ENCODE measurements at places on chromosomes 1 and 21.

DNA sequence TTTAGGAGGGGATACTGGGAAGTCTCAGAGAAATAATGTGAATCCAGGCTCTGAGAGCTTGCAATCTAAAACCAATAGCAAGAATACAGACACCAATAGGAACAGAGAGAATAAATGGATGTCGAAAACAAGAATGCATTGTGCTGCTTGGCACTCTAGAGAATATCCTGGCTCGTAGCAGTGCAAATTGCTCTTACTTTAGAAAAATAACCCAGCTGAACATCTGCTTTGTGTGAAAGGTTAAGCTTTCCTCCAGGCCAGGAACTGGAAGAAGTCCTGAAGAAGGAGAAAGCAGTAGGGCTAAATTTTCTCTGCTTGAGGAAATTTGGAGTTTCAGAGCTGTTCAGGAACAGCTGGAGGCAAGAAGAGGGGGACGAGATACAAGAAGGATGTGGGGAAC is 382.3 kb downstream of the HHIPL2 start:
- no peak for DNase-seq

DNA sequence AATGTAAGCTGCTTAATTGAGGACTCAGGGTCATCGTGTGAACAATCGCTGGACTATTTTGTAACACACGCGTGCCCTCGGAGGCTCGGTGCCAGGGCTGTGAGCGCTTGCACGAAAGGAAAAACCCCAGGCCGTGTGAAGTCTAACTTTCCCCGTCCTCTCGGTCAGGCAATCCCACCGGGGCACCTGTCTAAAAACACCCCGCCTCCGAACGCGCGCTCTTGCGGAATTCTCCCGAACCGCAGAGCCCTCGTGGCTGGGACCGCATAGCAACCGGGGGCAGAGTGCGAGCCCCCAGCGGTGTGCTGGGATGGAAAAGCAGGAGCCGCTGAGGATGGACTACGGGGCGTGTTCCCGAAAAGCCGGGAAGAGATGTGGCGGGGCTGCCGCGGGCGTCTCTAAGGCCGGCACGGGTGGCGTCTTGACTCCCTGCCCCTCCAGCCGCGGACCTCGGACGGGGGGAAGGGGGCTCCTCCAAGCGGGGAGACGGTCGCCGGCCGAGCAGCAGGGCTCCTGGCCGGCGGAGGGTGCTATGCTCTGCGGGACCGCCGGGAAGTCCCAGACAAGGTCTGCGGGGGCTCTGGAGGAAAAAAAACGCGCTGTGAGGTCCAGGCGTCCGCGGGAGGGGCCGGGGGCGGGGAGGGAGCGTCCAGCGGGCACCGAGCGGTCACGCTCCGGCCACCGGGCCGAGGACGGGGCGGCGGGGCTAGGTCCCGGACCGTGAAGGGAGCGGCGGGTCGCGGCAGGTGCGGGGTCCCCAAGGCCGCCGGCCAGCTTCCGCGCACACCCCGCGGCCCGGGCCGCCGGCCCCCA is 936 bp downstream of the ZBTB21 start:
- peak; percentile 50 for DNase-seq

DNA sequence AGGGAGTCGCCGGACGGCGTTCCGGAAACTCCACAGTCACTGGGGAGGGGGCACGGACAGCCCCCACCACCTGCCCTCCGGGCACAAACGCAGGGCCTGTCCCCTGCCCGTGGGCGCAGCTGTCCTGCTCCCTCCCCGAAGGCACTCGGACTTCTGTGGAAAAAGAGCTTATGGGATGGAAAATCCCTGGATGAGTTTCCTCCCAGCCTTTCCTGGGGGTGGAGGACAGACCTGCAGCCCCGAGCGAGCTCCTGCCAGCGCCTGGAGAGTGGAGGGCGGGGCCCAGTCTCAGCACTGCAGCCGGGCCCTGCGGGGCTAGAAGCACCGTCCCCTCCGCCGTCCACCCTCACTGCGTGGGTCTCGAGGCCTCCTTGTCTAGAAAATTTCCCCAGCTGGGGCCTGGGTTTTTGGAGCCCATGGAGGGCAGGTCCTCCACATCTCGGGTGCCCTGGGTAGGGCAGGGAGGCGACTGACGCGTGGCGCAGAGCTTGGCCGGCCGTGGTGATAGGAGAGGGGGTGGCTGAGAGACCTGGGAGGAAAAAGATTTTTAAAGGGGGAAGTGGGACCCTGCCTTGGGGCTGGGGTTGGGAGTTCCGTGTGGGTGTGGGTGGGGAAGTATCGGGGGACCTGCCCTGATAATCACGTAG is 6.4 kb upstream of the COL6A1 start:
- no peak for DNase-seq

GRCh38 chr1:89540406-89540970 is 15.9 kb downstream of the LRRC8B start:
- no peak for DNase-seq

- no peak for DNase-seq
These were observed 149.7 kb upstream of the JUN start for GRCh38 chr1:58933599-58933926.

All from AG08396 (cell line).